ENCODE measurements at places on chromosomes 16 and 17. TPM values are rescaled to one million over a fixed set of nuclear protein-coding genes. Genes with fewer than 3 reads are reported as not detected.

- no peak overlapping the region for H3K4me3 ChIP-seq
- no peaks in the 10 kb centered on the region for H3K36me3 ChIP-seq
- H3K4me1 ChIP-seq, result no peaks in the 10 kb centered on the region
These were observed 100.1 kb downstream of the IRF8 start for GRCh38 chr16:85998868-85999729.

- H3K27ac ChIP-seq, result no peak within 1 kb of the TSS
- H3K36me3 ChIP-seq, result no peaks in the 10 kb centered on the region
- H3K27me3 ChIP-seq, result peaks cover 34% of the 10 kb centered on the region
- DNase-seq, result no peak
- H3K4me1 ChIP-seq, result peaks cover 26% of the 10 kb centered on the region
These were observed at the start of gene SGCA for GRCh38 chr17:50165867-50166517. Gene SGCA, plus strand, starts transcription at chr17:50166005. Its CDS starts 36 bp downstream, at chr17:50166041.

CLEC19A gene
- total RNA-seq, result not detected

HIGD1B gene
- not detected for total RNA-seq

CDK3 gene
- 1.8 TPM for total RNA-seq
